ENCODE measurements at places on chromosomes 4 and X.

- DNase-seq: no peak
Measured at GRCh38 chr4:75834772-75835154, 67.5 kb downstream of the PPEF2 start.

DNA sequence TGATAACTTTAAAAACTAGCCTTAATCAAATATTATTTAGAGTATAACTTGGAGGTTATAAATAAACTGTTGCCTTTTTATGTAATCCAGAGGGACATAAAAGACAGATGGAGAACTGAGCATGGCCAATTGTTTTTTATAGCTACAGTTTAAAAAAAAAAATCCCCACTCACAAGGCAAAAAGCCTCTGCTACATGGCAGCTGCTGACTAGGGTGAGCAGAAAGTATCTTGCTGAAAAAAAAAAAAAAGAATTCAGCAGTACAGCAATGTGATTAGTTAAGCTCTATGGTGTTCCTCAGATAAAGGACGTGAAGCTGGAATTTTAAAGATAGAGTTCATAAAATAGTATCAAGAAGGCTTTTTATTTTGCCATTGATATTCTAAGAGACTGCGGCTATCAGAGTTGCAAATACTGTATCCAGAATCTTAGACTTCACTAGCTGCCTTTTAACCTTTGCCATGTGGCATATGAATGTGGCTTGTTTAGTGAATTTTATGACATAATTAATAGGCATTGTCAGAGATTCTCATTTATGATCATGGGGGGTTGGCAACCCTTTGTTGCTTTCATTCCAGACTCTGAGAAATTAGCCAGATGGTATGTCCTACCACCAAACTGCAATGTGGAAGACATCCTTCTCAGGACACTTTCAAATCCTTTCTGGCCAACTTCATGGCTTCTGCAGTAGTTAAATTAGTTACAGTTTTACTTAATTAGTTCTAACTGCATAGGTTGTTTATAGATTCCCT, 498.0 kb downstream of the STPG2 start:
- DNase-seq: no peak

GRCh38 chr4:74120086-74120485, 21.1 kb upstream of the CXCL2 start:
- DNase-seq: no peak

- no peak for DNase-seq
Measured at GRCh38 chr4:186724864-186725468, 1.3 kb upstream of the FAT1 start.

DNA sequence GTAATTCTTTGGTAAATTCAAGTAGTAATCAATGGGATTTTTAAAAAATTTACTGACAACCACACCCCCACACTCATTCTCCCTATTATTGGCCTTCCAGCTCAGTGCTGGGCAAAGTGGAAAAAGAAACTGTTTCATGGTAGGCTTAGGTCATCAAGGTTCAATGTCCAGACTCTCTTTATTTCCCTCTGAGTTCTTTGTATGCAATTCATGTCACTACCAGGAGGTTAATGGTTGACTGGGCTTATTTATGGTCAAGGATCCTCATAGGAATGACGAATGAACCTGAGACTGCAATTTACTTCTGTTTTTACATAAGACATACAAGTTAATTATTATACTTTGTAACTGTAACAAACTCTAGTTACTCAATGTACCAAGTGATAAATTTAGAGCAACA, 403.2 kb downstream of the KLHL13 start:
- no peak for DNase-seq

- DNase-seq: no peak
Measured at GRCh38 chr4:165602621-165603020, 223.8 kb downstream of the CPE start.

GRCh38 chr4:5969336-5969735, 48.9 kb downstream of the C4orf50 start:
- DNase-seq: no peak

DNA sequence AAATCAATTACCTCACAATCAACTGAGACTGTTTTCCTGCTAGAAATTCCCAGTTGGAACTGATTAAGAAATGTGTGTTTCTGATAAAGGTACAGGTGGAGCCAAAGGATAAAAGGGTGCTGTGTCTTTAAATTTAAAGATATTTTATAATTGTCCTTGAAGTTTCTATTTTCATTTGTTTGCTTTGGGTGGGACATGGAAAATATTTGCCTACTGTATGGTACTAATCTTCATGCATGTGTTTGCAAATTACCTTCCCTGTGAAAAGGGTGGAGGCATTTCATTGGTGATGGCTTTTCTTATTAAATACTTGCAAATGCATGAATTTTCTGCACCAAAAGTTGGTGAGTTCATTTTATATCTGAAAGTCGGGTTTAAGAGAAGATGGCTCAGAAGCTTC, 215.9 kb downstream of the RELL1 start:
- DNase-seq: no peak

- no peak for DNase-seq
Measured at GRCh38 chr4:53703267-53703655, 112.0 kb upstream of the LNX1 start.

DNA sequence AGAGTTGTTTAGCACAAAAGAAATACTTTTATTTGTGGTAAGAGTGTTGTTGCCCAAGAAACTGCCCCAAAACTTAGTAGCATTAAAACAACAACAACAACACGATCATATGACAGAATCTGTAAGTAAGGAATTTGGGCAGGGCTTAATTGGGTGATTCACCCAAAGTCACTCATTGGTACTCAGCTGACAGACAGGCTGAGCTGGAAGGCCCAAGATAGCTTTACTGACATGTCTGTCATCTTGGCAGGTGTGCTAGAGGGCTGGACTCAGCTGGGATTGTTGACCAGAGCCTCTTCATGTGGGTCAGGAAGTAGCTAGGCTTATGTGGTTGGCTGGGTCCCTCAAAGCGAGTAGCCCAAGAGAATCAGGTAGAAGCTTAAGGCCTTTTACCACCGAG, 52.3 kb downstream of the KIAA0232 start:
- DNase-seq: peak; percentile 27

GRCh38 chr4:77052352-77052751, 23.4 kb downstream of the CCNI start:
- DNase-seq: no peak

GRCh38 chrX:11214346-11215190, 78.6 kb upstream of the AMELX start:
- no peak for DNase-seq

- no peak for DNase-seq
Measured at GRCh38 chr4:124481123-124481522, 231.4 kb downstream of the ANKRD50 start.

- DNase-seq: no peak
Measured at GRCh38 chr4:36303426-36304137, 22.2 kb downstream of the DTHD1 start.

- peak; percentile 23 for DNase-seq
Measured at GRCh38 chrX:143571521-143571920, 54.2 kb upstream of the SPANXN3 start.
